ENCODE measurements at places on chromosomes 4 and X. TPM values are rescaled to one million over a fixed set of nuclear protein-coding genes. Genes with fewer than 3 reads are reported as not detected.

Gene SULT1E1
- not detected for polyA plus RNA-seq

Gene GAGE13
- polyA plus RNA-seq: not detected

Gene UGT2B7
- not detected for polyA plus RNA-seq

Gene PLK4
- 1.6 TPM for polyA plus RNA-seq

Gene LANCL3
- polyA plus RNA-seq: 0.19 TPM

Gene C1QTNF7
- polyA plus RNA-seq: not detected

Gene RAB33B
- 8.4 TPM for polyA plus RNA-seq

Gene PSAPL1
- not detected for polyA plus RNA-seq

Gene PNMA6F
- polyA plus RNA-seq: not detected

Gene PASD1
- not detected for polyA plus RNA-seq

Gene MTNR1A
- not detected for polyA plus RNA-seq

Gene RWDD4
- polyA plus RNA-seq: 17.1 TPM

Gene NSUN7
- polyA plus RNA-seq: 1.1 TPM

Gene SPATA18
- 0.40 TPM for polyA plus RNA-seq

Gene IGSF1
- polyA plus RNA-seq: not detected

Gene MUC7
- not detected for polyA plus RNA-seq

Gene LARP7
- polyA plus RNA-seq: 44.7 TPM

Gene LINC00632
- not detected for polyA plus RNA-seq

Gene GPRASP3
- 0.68 TPM for polyA plus RNA-seq

Gene ADH1B
- not detected for polyA plus RNA-seq

Gene MAGEC3
- not detected for polyA plus RNA-seq

Gene APELA
- polyA plus RNA-seq: not detected

Gene BDH2
- polyA plus RNA-seq: 15.1 TPM

Gene SMIM31
- not detected for polyA plus RNA-seq

Gene CENPE
- polyA plus RNA-seq: 0.49 TPM

Gene PIN4
- 28.6 TPM for polyA plus RNA-seq

Gene ARHGAP36
- not detected for polyA plus RNA-seq

Gene SPANXA1
- polyA plus RNA-seq: not detected

Gene POLR2B
- polyA plus RNA-seq: 39.8 TPM

Gene ABCG2
- not detected for polyA plus RNA-seq

Gene ADRA2C
- polyA plus RNA-seq: not detected

Gene IQCM
- polyA plus RNA-seq: not detected

Gene DCHS2
- polyA plus RNA-seq: 0.01 TPM

Gene FGB
- not detected for polyA plus RNA-seq

Gene HS3ST1
- 5.5 TPM for polyA plus RNA-seq

Gene AMTN
- not detected for polyA plus RNA-seq

Gene CT55
- polyA plus RNA-seq: not detected

Gene CNGA1
- polyA plus RNA-seq: not detected

Gene PJA1
- polyA plus RNA-seq: 35.9 TPM

Gene RAB41
- not detected for polyA plus RNA-seq

Gene RNF175
- not detected for polyA plus RNA-seq

Gene LRIT3
- polyA plus RNA-seq: not detected

Gene ADGRA3
- 0.14 TPM for polyA plus RNA-seq

Gene POF1B
- 3.9 TPM for polyA plus RNA-seq

Gene PPP2R3B
- 9.2 TPM for polyA plus RNA-seq

Gene FGFBP1
- not detected for polyA plus RNA-seq
